Stimulated activated CD8-positive, alpha-beta memory T cell treated with anti-CD3 and anti-CD28 coated beads, Interleukin-2, amount 100 ng/mL, for 1 hour (primary cell): ENCODE measurements at places on chromosomes 4 and X.

DNA sequence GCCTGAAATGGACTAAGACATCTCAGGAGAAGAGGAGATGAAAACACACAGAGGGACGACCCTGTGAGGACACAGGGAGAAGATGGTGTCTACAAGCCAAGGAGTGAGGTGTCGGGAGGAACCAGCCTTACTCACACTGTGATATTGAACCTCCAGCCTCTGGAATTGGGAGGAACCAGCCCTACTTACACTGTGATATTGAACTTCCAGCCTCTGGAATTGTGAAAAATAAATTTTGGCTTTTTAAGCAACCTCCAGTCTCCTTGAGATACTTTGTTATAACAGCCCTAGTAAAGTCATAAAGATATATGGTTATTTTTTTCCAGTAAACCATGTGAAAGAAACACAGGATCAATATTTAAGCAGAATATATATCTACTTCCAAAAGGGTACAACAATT lies 76.5 kb downstream of the DHRSX start:
- no peak for DNase-seq

DNA sequence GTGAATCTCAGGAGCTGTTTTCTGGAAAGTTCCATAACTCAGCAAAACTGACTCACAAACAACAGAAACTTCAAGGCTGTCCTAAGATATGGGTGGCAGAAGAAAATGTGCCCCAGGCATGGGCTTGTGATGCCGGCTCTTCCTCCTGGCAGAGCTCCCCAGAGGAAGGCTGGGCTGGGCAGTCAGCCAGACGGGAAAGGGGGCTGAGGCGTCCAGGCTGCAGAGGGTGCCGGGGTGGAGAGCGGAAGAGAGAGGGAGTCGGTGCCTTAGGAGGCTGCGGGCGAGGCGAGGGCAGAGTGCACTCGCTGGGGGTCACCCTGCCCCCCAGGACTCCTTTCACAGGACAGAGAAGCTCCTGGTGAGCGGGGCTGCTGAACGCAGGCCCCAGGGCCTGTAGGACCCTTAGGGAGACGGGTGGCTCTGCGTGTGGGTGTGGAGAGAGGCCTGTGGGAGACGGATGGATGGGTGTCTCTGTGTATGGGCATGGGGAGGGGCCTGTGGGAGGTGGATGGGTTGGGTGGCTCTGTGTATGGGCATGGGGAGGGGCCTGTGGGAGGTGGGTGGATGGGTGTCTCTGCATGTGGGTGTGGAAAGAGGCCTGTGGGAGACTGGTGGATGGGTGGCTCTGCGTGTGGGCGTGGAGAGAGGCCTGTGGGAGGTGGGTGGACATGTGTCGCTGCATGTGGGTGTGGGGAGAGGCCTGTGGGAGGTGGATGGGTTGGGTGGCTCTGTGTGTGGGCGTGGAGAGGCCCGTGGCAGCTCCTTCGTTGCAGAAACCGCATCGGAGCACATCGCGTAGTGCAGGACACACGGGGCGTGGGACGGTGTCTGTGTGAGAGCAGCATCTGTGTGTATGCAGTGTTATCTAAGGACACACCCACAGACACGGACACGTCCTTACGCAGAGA lies 15.9 kb downstream of the PCGF3 start:
- no peak for DNase-seq

- no peak for DNase-seq
Observed at GRCh38 chr4:6175426-6175825, 24.9 kb downstream of the JAKMIP1 start.

DNA sequence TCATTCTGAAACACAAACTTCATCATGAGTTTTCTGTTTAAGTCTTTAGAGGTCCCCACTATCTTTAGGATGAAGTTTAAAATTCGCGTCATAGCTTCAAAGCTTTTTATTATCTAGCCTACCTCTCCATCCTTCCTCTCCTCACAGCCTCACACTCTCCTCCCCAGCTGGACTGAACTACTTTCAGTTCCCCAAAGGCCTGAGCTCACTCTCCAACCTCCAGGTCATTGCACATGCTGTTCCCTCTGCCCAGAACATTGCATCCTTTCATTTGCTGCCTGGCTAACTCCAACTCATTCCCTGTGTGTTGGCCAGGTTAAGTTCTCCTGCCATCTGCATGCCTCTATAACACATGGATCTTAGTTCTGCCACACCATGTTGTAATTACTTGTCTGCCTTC lies 2.9 kb upstream of the OTUD5 start:
- DNase-seq = no peak

GRCh38 chr4:98293104-98293887 lies 32.1 kb downstream of the RAP1GDS1 start:
- no peak for DNase-seq

DNA sequence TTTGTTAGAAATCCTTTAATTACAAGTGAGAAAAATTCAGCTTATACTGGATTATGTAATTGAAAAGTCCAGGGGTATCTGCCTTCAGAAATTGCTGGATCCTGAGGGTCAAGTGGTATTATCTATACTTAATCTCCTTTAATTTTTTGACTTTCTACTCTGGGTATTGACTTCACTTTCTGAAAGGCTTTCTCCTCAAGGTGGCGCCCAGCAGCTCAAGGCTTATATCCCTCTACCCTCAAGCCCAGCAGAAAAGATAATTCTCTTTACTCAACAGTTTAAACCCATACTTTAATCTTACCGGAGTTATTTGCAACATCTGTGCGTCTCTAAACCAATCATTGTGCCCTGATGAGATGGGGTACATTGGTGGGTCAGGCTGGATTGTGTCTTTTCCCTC lies 129.5 kb downstream of the LARP7 start:
- no peak for DNase-seq

DNA sequence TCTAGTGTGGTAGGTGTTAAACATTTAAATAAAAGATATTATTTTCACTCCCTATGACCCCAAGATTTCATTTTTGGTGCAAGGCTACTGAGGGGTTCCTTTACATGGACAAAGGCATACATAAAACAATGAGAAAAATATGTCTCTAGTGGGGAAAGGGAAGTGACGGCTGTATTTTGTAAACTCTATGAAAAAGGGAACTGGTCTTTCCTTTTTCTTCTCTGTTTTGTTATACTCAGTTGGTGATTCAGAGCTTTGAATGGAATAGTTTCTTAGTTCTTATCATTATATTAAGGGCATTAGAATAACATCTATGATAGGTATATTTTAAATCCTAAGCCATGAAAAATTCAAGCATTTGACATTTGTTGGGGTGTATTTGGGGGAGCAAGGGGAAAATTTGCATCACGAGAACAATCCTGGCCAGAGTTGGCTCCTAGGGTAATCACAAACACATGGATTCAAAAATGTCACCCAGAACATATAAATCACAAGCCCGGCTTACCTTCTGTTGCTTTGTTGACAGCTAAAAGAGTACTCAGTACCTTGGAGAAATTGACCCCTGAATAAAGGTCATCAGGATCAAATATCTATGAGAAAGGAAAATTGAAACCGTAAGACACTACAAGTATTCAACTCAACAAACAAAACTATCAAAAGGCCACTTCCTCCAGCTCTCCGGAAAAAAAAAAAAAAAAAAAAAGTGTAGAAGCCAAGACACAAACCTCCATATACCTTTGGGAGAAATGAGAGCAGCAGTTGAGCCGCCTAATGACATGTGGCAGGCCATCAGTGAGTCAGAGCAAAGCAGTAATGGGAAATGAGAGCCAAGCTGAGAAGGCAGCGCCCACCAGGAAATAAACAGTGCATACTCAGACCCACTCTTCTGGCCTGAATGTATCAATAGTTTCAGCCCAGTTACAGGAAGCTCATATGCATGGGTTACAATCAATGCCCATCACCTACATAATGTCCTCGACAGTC lies 33.4 kb downstream of the ARHGEF6 start:
- DNase-seq = no peak

DNA sequence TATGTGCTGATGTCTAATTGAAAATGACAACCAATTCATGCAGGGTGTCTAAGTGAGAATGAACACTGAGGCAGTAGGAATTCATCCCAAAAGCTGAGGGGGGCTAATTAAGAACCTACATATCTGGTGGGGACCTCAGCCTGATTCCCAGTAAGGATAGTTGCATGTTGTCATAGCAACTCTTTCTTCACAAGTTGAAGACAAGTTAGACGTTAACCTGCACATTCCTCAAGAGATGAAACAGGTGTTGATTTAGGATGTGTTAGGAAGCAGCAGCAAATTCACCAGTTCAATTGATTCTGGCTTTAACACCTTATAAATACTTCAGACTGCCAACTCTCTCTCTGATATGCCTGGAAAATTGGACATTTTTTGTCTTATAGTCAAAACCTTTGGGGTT lies 7.3 kb downstream of the FNIP2 start:
- no peak for DNase-seq

DNA sequence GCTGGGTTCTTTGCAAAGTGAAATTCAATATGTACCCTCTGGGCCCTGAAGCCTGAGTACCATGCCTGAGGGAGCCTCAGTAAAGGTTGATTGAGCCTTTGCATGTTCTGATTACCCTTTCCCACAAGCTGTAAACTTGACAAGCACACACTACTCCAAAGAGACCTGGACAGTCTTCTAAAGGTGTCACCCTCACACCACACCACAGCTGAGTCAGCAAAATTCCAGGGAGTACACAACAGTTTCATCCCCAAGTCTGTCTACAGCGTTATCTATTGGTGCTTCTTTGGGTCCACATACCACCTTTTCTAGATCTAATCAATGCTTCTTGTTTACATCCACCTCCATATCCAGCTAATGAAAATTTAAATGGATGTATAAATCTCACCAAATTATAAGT lies 180.8 kb downstream of the AMELX start:
- no peak for DNase-seq

DNA sequence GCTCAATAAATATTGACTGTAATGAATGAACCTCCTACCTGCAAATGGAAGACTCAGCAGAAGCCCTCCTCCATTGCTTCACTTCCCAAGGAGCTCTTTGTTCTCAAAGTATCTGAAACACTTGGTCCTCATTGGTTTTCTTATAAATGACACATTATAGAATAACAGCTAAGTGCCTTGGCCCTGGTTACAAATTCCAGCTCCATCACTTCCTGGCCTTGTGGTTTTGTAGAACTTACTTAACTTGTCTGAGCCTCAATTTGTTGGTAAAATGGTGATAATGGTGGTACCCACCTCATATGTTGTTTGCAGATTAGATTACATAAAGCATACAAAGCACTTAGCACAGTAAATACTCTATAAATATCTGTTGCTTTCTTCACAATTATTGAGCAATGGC lies 25.2 kb upstream of the SMIM20 start:
- DNase-seq = no peak

- no peak for DNase-seq
Observed at GRCh38 chrX:64097891-64098290, 107.6 kb downstream of the AMER1 start.

- no peak for DNase-seq
Observed at GRCh38 chr4:181416966-181417365, 826.2 kb upstream of the TENM3 start.

- no peak for DNase-seq
Observed at GRCh38 chr4:72846280-72847111, 223.0 kb downstream of the COX18 start.

- DNase-seq = no peak
Observed at GRCh38 chrX:82218361-82218760, 1016.5 kb downstream of the SH3BGRL start.

GRCh38 chrX:2314831-2315365 lies 185.9 kb downstream of the DHRSX start:
- DNase-seq = no peak

- no peak for DNase-seq
Observed at GRCh38 chrX:154750301-154751202, at the start of gene GAB3. Gene GAB3, minus strand, starts transcription at chrX:154751077. Its CDS starts 52 bp downstream, at chrX:154751025.

GRCh38 chrX:119156241-119156640 lies 28.6 kb upstream of the KIAA1210 start:
- DNase-seq = no peak

DNA sequence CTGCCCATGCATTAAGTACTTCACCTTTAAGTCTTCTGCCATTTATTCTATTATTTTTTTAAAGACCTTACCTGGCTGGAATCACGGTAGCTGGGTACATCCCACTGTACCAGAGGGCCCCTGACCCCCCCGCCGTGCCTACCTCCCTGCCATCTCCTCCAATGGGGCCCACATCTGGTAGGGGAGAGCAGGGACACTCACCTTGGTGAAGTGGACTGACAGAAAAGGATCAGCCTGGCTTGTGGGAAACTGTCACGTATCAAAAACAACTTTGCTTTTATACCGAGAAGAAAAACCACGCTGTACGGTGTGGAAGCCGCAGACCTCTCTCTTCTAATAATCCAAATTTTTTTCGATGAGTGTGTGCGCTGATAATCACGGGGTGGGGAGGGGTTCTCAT lies at the start of gene FOXP3:
FOXP3 (minus strand) TSS at position 251 of the 400 bp plus-strand sequence. CDS start 6,205 bp downstream, outside the sequence.
- no peak for DNase-seq

DNA sequence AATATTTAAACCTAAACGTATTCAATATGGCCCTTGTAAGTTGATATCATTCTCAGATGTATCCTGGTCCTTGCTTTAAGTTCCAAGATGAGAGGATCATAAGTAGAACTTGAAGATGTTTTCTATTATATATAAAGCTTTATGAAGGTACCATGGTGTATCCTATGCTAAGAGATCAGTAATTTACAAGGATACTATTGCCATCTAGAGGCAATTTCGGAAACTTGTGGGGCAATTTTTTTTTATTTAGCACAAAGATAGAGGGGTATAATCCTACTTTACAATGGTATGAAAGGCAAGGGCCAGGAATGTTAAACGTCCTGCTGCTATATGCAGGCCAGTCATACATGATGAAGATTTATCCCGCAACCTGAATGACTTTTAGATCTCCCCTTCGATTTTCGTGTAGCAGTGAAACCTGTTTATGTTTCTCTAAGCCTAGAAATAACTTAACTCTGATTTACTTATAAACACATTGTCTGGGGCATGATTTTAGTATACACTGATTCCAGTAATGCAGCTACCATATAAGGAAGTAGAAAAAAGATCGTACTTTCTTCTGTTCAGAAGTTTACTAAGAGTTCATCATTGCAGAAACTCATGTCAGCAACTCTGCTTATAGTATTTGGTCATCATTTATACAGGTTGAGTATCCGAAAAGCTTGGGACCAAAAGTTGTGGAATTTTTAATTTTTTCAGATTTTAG lies 2.6 kb downstream of the SLC25A31 start:
- no peak for DNase-seq

DNA sequence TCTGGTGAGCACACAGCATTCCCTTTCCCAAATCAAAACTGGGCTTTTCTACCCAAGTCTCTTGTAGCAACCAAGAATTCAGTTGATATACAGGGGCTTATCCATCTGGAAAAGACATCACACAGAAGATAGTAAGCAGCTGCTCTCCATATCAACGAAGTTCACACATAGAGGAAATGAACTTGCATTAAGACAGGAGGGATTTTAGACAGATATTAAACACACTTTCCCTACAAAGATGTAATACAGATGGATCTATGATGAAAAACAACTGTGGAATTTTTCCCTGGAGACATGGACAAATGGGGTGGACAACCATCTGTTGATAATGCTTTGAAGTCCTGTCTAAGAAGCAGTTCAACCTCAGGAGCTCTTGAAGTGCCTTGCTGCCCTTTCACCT lies 9.8 kb upstream of the PDE5A start:
- no peak for DNase-seq

- DNase-seq = no peak
Observed at GRCh38 chrX:101551380-101551767, 1.0 kb downstream of the ARMCX1 start.

- no peak for DNase-seq
Observed at GRCh38 chr4:82758701-82759685, 39.6 kb downstream of the SCD5 start.
